Melanocyte of skin (primary cell): ENCODE measurements at places on chromosomes 1 and 21. TPM values are rescaled to one million over a fixed set of nuclear protein-coding genes. Genes with fewer than 3 reads are reported as not detected.

CRP gene
- not detected in 2 replicates for total RNA-seq

VASH2 gene
- 0.33 TPM in 1 of 2 replicates, not detected in the other for total RNA-seq

PGLYRP4 gene
- not detected in 2 replicates for total RNA-seq

PPM1J gene
- 0.73 TPM in 1 of 2 replicates, not detected in the other for total RNA-seq

ANXA9 gene
- total RNA-seq = not detected in 2 replicates

LGR6 gene
- total RNA-seq = not detected in 2 replicates

AMY1A gene
- total RNA-seq = not detected in 2 replicates

MARCKSL1 gene
- 68.5 and 173 TPM in 2 replicates for total RNA-seq

LMX1A gene
- total RNA-seq = not detected in 2 replicates

SPTA1 gene
- under 0.01 and 0.73 TPM in 2 replicates for total RNA-seq

LCE1A gene
- not detected in 2 replicates for total RNA-seq

PTPN7 gene
- not detected in 2 replicates for total RNA-seq

A3GALT2 gene
- not detected in 2 replicates for total RNA-seq

LRRC7 gene
- total RNA-seq = under 0.01 TPM in 1 of 2 replicates, not detected in the other

SASS6 gene
- total RNA-seq = 8.7 and 11.9 TPM in 2 replicates

LY9 gene
- total RNA-seq = not detected in 2 replicates

COL24A1 gene
- 0.34 and 0.36 TPM in 2 replicates for total RNA-seq

CD164L2 gene
- not detected in 2 replicates for total RNA-seq

CYP4Z1 gene
- not detected in 2 replicates for total RNA-seq

WNT4 gene
- not detected in 2 replicates for total RNA-seq

SLC2A5 gene
- total RNA-seq = under 0.01 TPM in 1 of 2 replicates, not detected in the other

TEDDM1 gene
- total RNA-seq = not detected in 2 replicates

MYBPH gene
- not detected in 2 replicates for total RNA-seq

PLA2G5 gene
- total RNA-seq = not detected in 2 replicates

NPHS2 gene
- under 0.01 TPM in 1 of 2 replicates, not detected in the other for total RNA-seq

PLA2G2F gene
- total RNA-seq = not detected in 2 replicates

TEX38 gene
- not detected in 2 replicates for total RNA-seq

SMPDL3B gene
- not detected in 2 replicates for total RNA-seq

ELAVL4 gene
- total RNA-seq = 0.34 TPM in 1 of 2 replicates, not detected in the other

NR1I3 gene
- total RNA-seq = not detected in 2 replicates

HSD3B1 gene
- total RNA-seq = not detected in 2 replicates

GUCA2A gene
- total RNA-seq = not detected in 2 replicates

AVPR1B gene
- not detected in 2 replicates for total RNA-seq

INAVA gene
- under 0.01 and 0.36 TPM in 2 replicates for total RNA-seq
